ENCODE measurements at places on chromosomes 5 and 9. TPM values are rescaled to one million over a fixed set of nuclear protein-coding genes. Genes with fewer than 3 reads are reported as not detected.

Gene PCDHGA3
- total RNA-seq, result 4.7 TPM

GRCh38 chr5:37355161-37355560 is 15.7 kb downstream of the NUP155 start:
- no peak for DNase-seq

Gene LRRC70
- 4.1 TPM for total RNA-seq

DNA sequence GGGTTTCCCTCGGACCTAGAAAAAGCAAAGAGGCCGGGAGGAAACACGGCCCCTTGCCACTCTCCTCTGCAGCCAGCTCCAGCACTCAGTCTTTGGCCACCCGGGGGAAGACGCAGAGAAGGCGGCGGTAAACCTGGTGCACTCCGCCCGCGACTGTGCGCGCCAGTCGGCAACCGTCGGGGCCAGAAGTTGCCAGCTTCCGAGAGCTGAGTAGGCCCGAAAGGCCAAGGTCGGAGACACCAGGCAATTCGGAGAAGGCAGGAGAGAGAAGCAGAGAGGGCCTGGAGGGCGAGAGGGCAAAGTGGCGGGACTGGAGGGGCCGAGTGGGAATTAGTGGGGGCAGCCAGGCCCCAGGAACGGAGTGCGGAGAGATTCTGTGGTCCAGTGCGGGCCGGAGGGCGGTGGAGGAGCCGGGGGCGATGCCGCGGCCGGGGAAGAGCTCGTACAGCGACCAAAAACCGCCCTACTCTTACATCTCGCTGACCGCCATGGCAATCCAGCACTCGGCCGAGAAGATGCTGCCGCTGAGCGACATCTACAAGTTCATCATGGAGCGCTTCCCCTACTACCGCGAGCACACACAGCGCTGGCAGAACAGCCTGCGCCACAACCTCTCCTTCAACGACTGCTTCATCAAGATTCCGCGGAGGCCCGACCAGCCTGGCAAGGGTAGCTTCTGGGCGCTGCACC is at the start of gene FOXB2:
FOXB2 (plus strand) TSS at position 420 of the 690 bp plus-strand sequence; CDS start at position 420, 0 bp downstream.
- no peak for DNase-seq

GRCh38 chr9:109017061-109017460 is 3.8 kb upstream of the CTNNAL1 start:
- DNase-seq, result no peak

DNA sequence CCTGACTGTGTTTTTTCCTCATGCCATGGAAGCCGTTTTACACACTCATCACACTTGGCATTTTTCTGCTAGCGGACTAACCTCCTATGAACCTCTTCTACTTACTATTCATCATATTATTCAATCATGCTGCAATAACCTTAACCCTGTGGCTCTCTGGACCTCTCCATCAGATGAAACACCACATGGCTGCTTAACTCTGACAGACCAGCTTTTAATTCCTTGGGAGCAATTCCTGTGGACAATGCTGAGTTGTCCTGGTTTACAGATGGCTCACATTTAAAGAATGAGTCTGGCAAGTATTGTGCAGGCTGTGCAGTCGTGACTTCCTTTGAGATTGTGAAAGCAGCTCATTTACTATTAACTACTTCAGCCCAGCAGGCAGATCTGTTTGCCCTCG is 9.0 kb downstream of the OR1J1 start:
- DNase-seq, result no peak

DNA sequence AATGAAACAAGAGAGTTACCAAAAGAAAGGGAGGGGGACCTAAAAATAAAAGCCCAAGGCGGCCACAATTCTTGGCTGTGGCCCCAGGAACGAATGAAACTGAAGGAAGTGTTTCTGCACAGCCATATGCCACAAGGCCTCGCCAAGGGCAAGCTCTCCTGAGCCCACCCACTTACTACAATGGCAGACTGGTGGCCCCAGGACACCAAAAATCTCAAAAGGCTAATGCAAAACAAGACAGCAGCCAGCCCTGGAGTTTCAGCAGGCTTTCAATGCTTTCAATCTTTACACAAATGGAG is 4.0 kb downstream of the CAMSAP1 start:
- no peak for DNase-seq

DNA sequence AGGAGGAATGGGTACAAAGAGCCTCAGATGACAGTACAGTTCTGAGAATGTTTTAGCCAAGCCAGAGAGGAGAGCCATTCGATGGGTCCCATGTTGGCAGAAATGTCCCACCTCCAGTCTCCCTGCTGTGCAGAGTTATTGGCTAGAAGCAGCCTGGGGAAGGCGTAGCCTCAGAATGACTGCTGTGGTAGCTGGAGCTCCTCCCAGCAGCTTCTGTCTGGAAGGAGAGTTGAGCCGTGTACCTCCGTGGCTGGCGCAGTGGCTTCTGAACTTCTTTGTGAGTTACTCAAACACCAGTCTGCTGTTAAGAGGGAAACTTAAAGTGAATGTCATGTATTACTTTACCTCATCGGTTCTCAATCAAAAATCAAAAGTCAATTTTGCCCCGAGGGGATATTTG is 193.3 kb upstream of the SNX2 start:
- DNase-seq, result no peak

DNA sequence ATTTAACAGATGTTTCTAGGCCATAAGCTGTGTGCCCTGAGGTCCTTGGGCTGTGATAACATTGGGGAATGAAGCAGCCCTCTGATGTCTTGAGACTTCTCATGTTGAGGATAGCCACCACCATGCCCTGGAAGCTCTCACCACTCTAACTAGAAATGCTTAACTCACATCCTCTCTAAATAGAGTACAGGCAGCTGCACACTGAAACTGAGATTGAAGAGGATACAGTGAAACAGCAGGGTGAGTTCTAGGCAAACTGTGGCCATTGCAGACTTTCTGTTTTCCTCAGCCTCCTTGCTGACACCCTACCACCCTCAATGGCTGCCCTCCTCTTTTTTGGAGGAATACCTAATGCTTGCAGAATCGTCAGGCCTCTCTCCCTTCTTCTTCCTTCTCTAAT is 22.4 kb downstream of the UTP15 start:
- no peak for DNase-seq

DNA sequence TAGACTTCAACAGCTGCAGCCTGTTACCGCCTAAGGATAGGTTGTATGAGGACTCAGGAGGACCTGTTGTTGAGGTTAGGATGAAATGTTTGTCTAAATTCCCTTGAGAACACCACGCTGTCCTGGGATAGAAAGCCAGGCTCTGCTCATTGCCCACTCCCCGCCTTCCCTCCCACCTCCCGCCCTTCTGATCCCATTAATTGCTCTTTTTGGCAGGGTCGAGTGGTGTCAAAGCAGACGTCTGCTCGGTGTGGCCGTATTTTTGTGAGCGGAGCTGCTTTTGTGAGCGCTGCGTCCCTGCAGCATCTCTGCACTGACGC is 62.3 kb downstream of the SPATA31C2 start:
- DNase-seq, result no peak

DNA sequence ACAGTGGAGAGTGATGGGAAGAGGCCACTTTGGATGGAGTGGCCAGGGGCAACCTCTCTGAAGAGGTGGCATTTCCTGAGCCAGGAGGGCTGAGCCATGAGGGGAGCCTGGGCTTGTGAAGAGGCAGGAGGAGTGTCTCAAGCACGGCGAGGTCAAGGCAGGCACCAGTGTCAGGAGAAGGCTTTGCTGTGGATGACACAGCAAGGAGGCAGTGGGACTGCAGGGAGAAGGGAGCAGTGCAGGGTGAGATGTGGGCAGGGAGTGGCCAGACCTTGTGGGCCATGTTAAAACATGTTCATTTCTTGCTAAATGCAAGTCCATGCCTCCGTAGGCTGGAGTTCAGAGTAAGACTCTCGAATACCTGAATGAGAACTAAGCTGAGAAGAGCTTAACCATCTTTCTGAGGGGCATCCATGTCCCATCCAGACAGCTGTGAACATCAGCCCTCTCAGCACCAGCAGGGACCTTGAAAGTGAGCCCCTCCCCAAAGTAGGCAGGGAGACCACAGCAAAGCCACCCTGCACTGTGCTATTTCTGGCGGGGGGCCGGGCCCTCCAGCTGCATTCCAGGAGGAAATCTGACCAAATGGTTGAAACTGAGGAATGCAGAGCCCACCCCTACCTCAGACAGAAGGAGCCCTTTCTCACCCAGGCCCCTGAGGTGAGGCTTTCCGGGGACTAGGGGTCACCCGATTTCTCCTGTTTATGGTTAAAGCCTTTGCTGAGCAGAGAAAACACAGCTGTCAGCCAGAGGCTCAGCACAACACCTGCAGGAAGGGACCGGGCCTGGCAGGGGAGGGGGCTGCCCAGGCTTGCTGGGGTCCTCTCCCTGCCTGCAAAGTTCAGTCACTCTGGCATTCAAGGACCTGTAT is 16.1 kb upstream of the ARSI start:
- DNase-seq, result no peak

Measured in occipital lobe (tissue), 3 donors.